ENCODE measurements at places on chromosomes 7 and 10.

- no peak for DNase-seq
Measured at GRCh38 chr7:1120791-1121190, 32.9 kb downstream of the GPER1 start.

DNA sequence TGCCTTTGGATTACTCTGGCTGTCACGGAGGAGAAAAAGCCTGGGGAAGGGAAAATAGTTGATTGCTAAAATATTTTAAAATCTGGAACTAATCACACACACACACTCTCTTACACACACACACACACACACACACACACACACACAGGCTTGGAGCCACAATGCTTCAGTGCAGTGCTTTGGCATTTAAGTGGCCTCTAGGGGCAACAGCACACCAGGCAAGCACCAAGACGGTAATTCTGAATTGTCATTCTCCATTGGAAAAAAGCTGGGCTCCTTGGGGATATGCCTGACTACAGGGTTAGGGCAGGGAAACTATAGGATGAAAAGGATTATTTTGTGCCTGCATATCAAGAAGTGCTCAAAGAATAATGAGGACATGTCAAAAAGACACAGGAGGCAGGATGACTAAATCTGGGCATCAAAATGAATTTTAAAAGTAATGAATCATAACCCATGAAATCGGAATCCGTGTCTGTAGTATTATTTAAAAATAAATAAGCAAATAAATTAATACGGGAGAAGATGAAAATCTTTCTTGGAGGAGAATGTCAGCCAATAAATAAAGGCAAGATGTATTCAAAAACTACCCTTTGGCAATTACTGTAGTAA lies 30.4 kb upstream of the DDC start:
- DNase-seq = peak; percentile 56

- no peak for DNase-seq
Measured at GRCh38 chr7:6438427-6438826, 9.3 kb downstream of the DAGLB start.

GRCh38 chr7:100489824-100490223 lies 6.1 kb downstream of the NYAP1 start:
- peak; percentile 98 for DNase-seq

- DNase-seq = no peak
Measured at GRCh38 chr7:74306730-74307469, 17.7 kb downstream of the CLIP2 start.

DNA sequence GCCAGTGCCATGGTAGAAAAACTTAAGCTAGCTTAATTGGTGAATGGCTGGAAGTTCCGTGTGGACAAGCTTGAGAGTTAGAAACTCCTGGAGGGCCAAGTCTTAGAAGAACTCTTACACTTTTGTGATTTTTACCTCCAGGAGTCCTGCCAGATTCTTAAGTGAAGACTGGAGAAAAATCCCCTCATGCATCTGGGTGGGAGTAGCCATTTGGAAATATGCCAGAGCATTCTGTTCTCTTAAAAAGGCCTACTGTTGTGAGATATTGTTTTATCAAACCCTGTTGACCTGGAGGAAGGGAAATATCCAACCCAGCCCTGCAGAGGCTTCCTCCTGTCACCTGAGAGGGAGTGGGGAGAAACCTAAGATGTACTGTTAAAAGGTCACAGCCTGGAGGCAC lies 17.6 kb upstream of the MCM10 start:
- no peak for DNase-seq

DNA sequence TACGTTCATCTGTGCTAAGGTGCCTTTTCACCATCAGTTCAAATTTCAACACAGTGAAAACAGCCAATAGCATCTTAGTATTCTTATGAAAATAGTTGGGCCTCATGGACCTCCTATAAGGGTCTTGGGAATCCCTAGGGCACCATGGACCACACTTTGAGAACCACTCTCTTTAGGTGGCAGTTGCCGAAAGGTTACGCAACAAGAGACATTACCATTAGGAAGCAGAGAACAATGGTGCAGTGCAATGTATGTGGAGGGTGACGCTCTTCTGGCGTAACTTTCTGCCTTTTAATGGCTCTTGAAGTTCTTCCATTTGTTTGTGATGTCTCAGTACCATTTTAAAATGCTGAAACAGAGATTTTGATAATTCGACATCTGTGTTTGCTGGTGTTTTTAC lies 131.1 kb downstream of the CNNM2 start:
- no peak for DNase-seq

- no peak for DNase-seq
Measured at GRCh38 chr10:36676321-36676720, 449.1 kb upstream of the ANKRD30A start.

Measured in iPS-NIHi11 (cell line).